GOT3 (cell line): ENCODE measurements at places on chromosomes 11 and 22.

DNA sequence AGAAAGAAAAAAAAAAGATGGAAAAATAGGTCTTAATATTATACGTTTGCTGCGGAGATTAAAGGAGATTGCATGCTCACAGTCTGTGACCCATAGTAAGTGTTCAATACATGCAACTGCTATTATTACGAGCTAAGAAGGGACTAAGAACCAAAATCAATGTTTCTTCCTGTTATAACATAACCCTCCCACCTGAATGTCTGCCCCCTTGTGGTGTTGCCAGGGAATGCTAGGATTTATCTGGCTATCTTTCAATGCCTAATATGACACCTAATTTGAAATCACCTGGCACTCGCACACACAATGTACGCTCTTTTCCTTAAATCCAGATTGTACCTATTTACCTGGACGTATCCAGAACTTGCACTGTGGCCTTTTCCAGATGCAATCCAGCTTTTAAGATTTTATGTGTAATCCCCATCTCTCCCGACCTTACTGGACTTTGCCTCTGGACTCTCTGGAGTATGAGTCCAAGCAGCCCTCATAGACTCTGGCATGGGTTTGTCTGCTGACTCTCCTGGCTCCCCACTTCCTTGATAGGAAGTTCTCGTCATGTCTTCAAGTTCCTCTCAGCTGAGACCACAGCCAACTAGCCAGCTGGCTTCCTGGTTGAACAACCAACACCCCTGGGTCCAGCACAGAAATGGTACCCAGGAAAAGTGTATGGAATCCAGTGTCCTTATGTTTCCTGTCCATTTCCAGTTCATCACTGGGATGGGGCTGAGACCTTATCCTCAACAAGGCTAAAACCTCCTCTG is 151.5 kb downstream of the CCDC34 start:
- no peak for DNase-seq

GRCh38 chr22:31138126-31138525 is 2.2 kb downstream of the PLA2G3 start:
- no peak for DNase-seq

- DNase-seq, result no peak
These were observed 109.3 kb downstream of the CTTN start for GRCh38 chr11:70507466-70508230.

DNA sequence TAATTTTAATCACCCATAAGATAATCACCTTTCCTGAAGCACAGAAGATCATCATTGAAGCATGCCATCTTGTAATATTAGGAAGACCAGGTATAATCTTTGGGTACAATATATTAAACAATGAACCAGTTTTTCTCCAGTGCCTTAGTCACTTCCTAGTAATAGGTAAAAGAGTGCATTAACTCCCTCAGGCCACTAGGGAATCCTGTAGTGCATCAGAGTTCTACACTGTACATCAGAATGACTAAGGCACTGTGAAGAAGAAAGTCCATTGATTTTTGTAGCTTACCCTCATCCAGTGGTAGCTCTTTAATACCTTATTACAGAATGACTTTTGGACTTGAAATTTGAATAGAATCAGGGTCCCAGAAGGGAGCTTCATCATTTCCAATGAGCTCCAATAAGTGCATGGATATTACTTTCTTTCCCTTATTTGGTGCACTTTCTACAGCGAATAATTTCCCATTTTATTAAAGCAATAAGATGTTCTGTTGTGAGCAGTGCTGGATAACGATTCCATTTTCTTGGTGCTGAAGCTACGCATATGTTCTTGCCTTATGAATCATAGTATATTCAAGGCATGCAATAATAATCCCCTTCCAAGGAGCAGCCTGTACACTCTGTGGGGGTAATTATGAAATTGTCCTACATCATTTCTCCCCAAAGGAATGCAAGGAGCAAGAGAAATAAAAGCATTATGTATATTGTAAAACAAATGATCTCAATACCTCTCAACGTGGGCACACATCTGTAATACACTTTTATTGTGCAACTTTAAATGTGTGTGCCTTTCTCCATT is 4.7 kb downstream of the C11orf87 start:
- no peak for DNase-seq

DNA sequence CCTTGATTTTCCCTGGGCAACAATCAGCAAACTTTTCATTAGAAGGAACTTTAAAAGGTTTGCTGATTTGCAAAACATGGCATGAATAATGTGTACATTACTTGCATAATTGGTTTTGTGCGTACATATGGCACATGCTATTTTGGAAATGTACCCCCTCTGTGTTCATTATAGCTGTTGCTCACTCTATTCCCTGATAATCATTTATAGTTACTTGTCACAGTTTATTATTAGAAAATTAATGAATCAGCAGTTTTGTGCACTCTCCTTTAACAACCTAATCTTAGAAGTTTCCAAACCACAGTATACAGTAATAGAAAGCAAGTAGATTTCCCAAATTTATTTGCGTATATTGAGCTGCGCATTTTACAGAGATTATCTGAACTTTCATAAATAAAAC is 389.9 kb downstream of the CNTN5 start:
- DNase-seq, result no peak

GRCh38 chr11:23755769-23756168 is 741.1 kb upstream of the LUZP2 start:
- no peak for DNase-seq

DNA sequence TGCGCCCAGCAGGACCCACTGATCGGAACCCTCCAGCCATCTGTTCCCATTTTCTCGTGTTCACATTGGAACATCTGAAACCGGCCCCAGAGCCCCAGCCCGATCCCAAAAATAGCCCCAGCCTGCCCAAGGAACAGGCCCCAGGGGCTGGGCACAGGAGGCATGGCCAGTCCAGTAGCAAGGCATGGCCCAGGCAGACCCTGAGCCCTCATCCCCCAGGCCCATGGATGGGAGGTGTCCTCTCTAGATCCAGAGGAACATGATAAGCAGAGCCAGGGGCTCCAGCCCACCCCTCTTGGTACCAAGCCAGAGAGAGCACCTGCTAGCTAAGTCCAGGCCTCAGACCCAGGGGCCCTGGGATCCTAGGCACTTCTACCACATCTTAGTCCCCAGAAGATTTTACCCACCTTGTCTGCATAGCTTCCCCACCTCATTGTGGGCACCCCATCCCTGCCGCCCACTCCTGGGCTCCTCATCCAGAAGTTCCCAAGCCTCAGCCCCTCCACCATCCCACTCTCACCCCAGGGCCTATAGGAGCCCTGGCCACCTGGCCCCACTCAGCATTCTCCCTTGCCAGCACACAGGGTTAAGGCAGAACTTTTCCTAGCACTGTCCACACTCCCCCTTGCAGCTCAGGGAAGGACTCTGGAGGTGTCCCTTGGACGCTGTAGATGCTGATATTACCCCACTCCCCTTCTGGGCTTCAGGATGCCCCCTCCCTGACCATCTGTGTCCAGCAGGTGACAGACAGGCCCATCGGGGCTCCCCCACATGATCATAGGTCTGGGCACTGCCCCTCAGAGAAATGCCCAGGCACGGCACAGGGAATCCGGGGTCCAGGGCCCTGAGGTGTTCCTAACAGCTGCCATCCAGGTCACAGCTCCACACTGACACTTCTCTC is 9.5 kb downstream of the BCL9L start:
- DNase-seq, result no peak

DNA sequence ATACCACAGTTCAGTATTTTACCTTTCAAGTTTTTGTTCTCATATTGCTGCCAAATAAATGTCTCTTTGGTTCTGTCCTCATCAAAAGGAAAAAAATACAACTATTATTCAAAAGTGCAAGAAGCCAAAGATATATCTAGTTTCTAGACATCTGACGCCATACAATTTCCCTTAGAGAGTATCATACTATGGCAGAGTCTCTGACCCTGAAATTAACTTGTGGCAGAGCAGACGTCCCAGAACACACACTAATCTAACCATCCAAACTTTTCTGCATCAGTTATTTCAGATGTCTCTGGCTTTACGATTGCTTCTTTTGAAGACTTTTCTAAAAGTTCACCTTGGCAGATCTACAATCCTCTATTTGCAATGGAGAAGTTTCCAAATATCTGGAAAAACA is 2.7 kb downstream of the OR51T1 start:
- no peak for DNase-seq

DNA sequence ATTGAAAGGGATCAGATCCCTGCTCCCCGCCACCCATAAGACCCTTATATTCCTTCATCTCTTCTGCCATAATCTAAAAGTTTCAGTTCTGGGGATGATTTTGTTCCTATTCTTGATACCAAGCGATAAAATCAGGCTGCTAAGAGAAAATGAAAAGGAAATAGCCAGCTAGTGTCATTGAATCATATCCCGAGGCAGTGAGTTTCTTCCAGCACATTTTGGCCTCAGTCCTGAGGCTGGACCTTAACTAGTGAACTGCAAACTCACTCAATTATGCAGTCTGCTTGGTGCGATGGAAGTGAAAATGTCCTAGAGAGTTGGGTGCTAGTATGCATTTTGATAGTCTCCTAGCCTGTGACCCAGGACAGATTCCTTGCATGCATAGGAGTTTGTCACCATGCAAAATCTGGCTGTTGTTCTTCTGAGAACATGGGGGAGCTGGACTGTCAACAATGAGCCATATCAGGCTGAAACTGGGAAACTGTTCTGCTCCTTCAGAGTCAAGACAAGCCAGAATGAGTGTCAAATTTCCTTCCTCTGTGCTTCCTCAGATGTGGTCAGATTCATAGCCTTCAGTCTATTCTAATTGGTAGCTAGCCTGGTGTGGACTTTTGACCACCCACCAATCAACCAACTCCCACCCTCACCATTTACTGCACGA is 102.9 kb downstream of the CCDC81 start:
- DNase-seq, result no peak

- no peak for DNase-seq
These were observed 55.1 kb downstream of the IRAG1 start for GRCh38 chr11:10638316-10638925.

DNA sequence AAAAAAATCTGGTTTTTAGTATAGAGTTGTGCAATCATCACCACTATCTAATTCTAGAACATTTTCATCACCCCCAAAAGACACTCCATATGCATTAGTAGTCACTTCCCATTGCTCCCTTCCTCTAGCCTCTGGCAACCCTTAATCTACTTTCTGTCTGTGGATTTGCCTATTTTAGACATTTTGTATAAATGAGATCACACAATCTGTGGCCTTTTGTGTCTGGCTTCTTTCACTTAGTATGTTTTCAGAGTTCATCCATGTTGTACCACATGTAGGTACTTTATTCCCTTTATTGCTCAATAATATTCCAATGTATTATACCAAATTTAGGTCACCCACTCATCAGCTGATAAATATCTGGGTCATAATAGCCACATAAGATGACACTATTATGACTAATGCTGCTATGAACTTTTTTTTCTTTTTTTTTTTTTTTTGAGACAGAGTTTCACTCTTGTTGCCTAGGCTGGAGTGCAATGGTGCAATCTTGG is 67.5 kb upstream of the SCUBE2 start:
- no peak for DNase-seq

GRCh38 chr11:37264783-37265182 is 666.7 kb upstream of the RAG2 start:
- DNase-seq, result no peak

DNA sequence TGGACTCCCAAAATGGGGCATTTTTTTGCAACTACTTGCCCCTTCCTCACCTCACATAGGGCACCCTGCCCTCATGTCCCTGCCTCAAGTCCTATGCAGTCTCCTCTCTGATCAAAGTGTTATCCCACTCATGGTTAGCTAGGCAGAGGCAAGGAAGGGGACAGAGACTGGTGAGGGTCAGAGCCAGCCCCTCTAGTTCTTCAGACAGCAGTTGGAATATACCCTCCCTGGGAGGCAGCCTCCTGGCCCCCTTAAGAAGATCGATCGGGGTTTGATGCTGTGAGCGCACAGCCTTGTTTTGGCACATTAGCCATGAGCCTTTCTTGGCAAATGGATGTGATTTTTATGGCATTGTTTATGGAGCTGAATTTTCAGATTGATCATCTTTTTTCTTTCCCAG is 436.9 kb downstream of the BUD13 start:
- no peak for DNase-seq

- no peak for DNase-seq
These were observed 276.5 kb downstream of the ETS1 start for GRCh38 chr11:128310676-128311445.
